ENCODE measurements at places on chromosomes 12 and 14.

DNA sequence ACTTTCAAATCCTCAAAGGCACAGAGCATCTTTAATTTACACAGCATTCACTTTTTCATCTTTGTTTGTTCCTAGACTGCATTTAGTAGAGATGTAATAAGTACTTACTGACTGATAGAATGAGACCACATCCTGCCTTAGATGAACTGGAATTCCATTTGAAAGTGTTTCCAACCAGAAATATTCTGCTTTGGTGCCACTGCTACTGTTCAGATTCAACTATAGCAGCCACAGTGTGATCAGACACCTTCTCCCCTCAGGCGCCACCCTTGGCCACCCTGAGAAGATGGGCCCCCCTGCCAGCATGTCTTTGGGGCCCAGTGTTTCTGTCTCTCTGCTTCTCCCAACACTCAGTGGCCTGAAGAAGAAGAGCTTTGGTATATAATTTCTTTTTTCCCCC lies 449.1 kb downstream of the RAD51B start:
- DNase-seq, result no peak

GRCh38 chr12:112169966-112170365 lies 44.6 kb downstream of the TRAFD1 start:
- no peak for DNase-seq

- no peak for DNase-seq
These were observed 222.8 kb downstream of the EGLN3 start for GRCh38 chr14:33728010-33728498.

GRCh38 chr12:68450947-68451260 lies 118.7 kb upstream of the MDM1 start:
- DNase-seq, result no peak

DNA sequence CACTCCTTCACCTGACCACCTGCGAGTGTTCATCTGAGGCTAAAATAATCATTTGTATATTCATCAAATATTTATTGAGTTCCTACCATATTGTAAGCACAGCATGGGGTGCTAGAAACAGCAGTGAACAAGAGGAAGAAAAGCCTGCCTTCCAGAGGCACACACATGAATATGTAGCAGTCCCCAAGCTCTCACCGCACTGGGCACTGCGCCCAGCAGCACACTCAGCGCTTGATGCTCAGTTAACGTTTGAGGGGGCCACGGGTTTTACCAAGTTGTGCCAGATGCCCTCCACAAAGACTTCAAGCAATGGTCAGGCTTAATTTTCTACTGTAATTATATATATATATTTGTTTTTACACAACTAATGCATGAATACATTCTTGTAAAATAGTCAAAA lies 52.0 kb downstream of the HELB start:
- no peak for DNase-seq

- DNase-seq, result no peak
These were observed 754 bp downstream of the ZNF605 start for GRCh38 chr12:132955094-132956010.

GRCh38 chr14:102827716-102828115 lies 50.5 kb downstream of the TRAF3 start:
- no peak for DNase-seq

- DNase-seq, result no peak
These were observed 52.2 kb upstream of the SRP54 start for GRCh38 chr14:34930591-34931091.

- DNase-seq, result no peak
These were observed 9.4 kb upstream of the DACT1 start for GRCh38 chr14:58628406-58628805.

GRCh38 chr14:53958628-53959027 lies 2.0 kb upstream of the BMP4 start:
- no peak for DNase-seq

DNA sequence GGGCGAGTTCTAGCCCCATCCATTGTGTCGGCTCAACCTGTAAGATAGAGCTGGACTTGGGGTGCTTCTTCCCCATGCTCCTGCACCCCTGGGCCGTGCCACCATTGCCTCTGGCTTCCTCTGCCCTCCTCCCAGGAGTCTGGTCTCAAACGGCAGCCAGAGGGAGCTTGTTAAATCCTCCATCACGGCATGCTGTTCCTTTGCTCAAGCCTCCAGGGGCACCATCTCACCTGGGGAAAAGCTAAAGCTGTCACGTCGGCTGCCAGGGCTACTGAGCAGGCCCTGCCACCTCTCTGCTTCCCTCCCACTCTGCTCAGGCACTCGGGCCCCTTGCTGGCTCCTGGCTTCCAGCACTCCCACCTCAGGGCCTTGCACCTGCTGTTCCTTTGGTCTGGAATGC lies 140.4 kb downstream of the RBM19 start:
- no peak for DNase-seq

DNA sequence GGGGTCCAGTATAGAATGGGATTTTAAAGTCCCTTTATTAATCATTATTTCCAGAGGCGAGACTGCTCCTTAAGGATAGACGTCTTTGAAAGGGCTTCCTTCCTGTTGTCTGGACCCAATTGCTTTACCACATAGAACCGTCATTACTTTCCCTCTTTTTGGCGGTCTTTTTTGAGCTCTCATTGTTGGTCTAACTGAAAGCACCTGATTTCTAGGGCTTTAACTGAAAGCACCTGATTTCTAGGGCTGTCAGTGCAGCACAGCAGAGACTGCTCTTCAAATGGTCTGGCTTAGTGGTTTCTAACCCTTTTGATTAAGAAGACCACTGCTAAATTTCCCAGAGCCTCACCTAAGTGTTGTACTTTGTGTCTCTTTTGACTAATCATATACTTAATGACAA lies 95.8 kb downstream of the PRKCH start:
- DNase-seq, result no peak

DNA sequence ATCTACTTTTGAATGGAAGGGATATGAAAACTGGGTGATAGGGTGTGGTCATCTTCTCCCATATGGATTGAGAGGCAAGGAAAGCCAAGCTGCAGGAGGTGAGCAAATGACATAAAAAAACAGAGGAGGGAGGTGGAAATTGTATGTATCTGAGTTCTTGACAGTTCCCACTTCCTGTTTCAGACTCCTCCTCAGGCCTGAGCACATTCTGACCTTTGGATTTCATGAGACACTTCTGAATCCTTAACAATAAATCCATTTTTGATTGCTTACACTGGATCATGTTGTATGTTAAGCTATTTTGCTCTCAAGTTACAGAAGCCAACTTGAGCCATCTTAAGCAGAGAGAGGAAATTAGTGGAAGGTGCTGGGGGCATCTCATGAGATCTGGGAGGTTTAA lies 11.6 kb upstream of the SRSF5 start:
- no peak for DNase-seq

GRCh38 chr12:10196210-10196609 lies 16.5 kb upstream of the GABARAPL1 start:
- DNase-seq, result no peak

DNA sequence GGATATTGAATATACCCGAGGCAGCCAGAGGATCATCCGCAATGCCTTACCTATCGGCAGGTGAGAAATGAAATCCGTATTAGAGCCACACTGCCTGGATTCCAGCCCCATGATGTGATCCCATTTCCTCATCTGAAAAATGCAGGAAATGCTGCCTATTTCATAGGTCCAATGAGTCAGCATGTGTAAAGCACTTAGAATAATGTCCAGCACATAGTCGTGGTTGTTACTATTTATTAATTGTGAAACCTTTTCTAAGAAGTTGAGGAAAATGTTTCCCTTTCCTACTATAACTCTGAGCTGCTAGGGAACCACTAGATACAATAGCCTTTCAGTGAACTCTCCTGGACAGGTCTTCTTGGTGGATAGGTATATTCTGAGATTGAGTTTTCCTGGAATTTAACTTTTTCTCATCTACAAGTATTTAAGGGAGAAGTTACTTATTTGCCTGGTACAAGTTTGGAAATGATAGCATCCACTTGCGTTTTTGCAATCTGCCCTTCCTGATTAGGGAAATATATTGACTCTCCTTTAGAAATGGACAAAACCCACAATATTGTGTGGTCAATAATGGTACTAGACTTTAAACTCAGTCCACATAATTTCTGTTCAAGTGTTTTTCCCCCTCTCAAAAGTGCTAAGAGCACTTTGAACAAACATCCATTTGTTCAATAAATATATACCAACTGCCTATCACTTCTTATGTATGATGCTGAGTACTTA lies 12.2 kb downstream of the POLR3B start:
- no peak for DNase-seq

GRCh38 chr14:23559010-23559925 lies 3.2 kb downstream of the THTPA start:
- DNase-seq, result peak; percentile 54

DNA sequence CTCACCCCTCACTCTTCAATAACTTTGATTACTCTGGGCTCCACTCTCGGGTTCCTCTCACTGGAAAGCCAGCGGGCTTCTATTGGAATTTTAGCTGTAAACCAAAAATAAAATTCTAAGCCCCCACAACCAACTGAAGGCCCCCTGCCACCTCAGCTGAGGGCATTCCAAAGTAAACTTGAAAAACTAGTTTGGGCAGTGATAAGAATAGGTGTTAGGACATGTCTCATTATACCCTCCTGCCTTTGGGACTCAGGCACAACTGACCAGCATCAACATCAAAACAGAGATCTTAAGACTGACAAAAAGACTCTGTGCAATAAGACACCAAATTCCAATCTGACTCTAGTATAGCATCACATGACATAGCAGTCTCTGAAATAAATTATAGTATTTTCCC lies 11.9 kb upstream of the TSPAN9 start:
- no peak for DNase-seq

DNA sequence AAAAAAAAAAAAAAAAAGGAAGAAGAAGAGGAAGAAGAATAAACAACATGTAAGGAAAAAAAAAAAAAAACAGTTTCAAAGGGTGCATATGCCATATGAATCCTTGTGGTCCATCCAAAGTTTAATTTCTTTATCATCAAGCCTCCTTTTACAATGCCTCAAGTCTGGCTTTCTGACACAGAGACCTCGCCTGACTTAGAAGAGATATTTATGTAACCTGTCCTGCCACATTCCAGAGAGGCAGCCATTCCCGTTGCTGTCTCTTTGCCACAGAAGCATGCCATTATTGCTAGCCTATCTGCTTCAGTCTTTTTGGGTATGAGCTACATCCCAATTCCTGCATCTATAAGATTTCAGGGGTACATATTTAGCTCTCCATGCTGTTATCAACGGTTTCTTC lies 596.7 kb upstream of the ATP2B1 start:
- no peak for DNase-seq

- DNase-seq, result no peak
These were observed 25.2 kb upstream of the OAS1 start for GRCh38 chr12:112881602-112882001.

- no peak for DNase-seq
These were observed 28.0 kb downstream of the CEP290 start for GRCh38 chr12:88113871-88114270.

DNA sequence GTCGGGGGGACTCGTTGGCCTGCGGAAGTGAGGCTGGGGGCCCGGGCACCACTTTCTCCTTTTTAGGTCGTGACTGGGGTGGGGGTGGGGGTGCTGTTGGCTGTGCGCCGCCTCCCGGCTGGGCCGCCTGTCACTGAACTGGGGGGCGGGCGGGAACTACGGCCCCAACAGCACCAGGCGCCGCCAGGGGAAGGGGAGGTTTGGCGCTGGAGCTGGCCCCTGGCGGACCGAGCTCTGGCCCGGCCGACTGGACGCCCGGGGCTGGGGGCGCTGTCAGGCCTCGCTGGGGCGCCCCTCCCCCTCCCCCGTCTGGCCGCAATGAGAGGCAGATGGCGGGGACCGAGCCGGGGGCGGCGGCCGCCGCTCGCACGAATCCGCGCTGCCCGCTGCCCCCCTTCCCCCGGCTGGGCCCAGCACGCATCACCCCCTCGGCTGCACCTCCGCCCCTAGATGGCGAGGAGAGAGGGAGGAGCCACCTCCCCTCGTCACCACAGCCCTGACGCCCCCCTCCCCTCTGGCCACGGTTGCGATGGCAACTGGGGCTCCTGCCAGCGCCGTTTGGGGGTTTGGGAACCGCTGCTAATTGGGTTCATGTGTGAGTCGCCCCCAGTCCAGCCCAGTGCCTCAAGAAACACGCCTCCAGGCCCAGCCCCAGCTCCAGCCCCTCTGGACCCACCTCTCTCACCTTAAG lies 723 bp downstream of the NFATC4 start:
- no peak for DNase-seq
